Jurkat, Clone E6-1 (cell line): ENCODE measurements at places on chromosomes 13 and 19.

GRCh38 chr13:28320884-28321574 is 173.9 kb downstream of the FLT1 start:
- DNase-seq = no peak

DNA sequence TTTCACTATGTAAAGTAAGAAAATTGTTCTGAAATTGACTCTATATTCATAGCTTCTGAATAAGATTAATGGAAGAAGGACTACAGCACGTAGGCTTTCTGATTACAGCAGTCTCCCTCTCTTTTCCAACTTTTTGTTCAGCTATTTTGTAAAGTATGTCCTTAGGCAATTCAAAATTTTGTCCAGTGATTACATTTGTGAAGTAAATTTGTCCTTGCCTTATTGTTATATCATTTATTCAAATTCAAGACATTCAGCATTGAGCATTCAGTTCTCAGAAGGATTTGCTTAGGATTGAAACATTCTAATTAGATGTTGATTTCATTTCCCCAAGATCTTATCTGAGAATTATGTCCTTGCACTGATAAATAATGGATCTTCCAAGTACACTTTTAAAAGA is 76.6 kb downstream of the WDFY2 start:
- DNase-seq = no peak

DNA sequence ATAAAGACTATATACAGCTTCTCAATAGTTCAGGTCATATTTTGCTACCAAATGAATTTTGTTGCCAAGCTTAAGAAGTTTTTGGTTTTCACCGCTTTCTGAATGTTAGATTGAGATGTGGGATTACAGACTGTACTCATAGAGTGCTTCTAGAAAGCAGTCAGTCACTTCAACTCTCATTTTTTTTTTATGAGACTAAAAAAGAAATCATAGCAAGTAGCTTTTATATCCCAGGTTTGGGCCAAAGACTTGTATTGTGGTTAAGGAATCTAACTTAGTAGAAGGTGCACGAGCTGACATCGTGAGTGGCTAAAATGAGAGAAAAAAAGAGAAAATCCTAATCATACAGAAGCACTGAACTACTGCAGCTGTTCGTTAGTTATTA is 2.2 kb upstream of the USPL1 start:
- no peak for DNase-seq

GRCh38 chr13:73715114-73715910 is 418.9 kb downstream of the KLF12 start:
- no peak for DNase-seq

DNA sequence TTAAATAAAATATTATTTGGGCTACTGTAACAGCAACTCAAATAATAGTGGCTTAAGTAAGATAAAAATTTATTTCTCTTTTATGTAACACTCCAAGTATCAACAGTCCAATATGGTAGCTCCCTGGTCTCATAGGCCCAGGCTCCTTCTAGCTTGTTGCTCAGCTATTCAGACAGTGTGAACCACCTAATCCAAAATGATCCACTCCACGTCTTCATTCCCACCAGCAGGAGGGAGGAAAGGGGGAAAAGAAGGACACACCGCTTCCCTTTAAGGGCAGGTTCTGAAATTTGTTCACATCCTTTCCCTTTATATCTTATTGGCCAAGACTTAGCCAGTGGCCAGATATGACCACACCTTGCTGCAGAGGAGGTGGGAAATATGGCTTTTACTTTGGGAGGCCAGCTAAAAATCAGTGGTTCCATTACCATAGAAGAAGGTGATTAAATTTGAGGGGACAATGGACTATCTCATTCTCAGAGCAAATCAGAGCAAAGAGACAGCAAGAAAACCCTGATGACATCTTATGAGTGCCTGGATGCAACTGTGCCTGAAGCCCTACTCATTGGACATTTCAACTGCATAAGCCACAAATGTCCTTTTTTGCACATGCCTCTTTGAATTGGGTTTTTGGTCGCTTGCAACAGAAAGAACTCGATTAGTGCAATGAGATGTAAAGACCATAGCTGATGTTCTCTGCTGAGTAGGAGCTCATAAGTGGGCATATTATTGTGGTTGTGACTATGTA is 7.0 kb upstream of the EPOR start:
- DNase-seq = no peak

DNA sequence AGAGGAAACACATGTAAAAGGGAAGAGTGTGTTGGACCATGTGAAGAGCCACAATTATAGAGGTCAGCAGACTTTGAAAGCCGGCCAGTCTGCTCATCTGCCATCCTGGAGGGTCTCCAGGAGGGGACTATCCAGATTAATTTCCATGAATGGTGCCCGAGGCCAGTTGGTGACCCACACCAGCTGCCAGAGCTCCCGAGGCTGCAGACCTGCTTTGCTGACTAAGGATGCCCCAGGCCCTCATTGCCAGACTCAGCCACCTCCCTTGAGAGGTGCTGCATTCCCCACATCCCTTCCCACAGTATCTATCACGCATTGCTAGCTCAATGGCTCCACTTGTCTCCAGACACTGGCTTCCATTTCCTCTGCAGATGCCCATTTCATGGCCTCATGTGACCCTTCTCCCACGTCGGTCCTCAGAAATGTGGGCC is 110.3 kb downstream of the NALCN start:
- DNase-seq = no peak

DNA sequence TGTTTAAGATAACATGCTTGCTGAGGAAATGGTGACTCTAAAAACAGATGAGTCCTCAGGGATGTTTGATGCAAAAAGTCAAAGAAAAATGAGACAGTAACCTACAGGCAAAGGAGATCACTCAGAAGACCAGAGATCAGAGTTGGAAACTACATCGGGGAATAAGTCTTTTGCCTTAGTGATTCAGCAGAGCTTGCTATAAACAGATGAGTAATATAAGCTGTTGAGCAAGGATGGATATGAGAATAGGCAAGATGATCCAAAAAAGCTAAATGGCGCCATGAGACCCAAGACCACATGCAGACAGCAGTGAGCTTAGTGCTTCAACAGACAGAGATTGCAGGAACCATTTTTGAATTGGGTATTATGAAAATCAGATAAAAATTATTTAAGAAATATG is 168.6 kb downstream of the POSTN start:
- no peak for DNase-seq

GRCh38 chr19:32165750-32166149 is 179.7 kb upstream of the ZNF507 start:
- no peak for DNase-seq

DNA sequence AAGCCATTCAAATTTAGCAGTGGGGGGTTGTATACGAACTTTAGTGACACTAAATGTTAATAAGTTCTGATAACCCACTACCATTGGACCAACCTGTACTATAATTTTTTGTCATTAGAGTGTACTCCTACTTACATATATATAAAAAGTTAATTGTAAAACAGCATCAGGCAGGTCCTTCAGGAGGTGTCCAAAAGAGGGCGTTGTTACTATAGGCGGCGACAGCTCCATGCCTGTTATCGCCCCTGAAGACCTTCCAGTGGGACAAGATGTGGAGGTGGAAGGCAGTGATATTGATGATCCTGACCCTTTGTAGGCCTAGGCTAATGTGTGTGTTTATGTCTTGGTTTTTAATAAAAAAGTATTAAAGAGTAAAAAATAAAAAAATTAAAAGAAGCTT is 27.5 kb downstream of the SPRYD7 start:
- no peak for DNase-seq

DNA sequence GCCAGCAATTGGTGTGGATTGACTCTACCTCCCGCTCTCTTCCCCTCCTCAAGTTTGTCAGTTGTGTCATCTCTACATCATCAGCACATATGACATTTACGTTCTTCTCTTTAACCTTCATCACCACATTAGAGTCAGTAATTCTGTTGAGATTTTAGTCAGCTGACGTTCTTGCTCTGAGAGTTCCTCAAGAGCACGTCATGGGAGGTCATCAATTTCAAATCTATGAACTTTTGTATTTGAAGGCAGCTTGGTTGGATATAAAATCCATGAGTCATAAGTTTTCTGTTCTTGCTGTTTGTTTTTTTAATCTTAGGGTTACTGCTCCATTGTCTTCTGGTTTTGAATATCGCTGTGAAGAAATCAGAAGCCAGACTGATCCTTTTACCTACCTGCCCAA is 21.8 kb upstream of the ARGLU1 start:
- no peak for DNase-seq

GRCh38 chr19:10306327-10306726 is 3.3 kb downstream of the ZGLP1 start:
- no peak for DNase-seq

DNA sequence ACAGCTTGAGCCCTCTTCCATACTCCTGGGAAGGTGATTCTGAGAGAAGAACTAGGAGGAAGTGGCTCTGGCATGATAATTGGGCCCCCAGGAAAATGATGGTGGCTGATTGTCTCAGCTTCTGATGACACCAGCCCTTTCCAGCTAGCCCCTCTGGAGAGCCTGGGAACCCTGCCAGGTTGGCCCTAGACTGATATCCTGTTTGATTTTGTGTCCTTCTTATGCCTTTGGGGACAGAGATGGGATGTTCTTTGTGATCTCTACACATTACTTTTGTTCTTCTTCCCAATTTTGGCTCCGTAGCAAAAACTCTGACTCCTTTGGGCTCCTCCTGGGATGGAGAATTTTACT is 39.7 kb downstream of the ERICH6B start:
- no peak for DNase-seq

DNA sequence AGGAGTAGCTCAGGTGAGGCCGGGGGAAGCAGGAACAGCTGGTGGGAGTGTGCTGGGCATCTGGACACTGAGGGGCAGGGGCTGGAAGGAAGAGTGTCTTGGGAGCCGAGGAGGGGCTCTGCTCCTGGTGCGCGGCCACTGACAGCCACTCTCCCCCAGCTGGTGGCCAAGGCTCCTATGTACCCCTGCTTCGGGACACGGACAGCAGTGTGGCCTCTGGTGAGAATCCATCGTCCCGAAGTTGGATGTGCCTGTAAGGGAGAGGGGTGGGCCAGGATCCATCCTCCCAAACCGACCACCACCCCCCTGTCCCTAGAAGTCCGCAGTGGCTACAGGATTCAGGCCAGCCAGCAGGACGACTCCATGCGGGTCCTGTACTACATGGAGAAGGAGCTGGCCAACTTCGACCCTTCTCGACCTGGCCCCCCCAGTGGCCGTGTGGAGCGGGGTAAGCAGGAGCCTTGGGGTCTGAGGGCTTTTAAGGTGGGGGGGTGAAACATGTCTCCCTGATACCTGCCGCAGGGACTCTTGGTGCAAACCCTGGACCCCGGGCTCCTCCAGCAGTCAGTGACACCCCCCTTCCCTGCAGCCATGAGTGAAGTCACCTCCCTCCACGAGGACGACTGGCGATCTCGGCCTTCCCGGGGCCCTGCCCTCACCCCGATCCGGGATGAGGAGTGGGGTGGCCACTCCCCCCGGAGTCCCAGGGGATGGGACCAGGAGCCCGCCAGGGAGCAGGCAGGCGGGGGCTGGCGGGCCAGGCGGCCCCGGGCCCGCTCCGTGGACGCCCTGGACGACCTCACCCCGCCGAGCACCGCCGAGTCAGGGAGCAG is 2.0 kb upstream of the USF2 start:
- DNase-seq = no peak

DNA sequence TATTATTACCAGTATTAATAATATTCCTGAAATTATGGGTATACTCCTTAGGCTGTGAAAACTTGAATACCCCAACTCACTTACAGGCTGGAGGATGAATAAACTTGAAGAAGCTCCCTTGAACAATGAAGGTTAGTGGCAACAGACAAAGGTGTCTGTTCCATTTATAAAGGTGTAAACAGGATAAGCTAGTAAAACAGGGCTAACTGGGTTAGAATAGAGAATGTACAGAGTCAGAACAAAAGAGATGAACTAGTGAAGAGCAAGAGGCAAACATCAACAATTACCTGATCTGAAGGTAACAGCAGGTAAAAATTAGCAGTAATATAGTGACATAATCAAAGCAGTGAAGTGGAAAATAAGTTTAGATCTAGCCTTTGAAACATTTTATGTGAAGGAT is 23.2 kb downstream of the MICU2 start:
- no peak for DNase-seq

DNA sequence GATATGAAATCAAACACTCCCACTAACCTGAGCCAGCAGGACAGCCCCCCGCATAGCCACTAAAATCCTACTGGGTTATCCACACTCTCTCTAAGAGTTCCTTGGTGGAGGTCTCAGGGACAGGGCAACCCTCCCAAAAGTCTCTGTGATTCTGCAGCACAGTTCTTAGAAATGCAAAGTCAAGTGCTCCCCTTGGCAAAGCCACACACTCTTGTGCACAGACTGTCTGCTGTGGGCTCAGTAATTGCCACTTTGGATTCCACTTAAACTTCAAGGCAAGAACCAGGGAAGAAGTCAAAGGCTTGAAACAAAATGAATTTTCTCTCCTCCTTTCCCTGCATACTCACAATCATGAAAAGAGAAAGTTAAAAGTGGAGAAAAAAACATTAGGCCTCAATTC is 61.5 kb downstream of the DOCK9 start:
- no peak for DNase-seq

- no peak for DNase-seq
Observed at GRCh38 chr13:23421596-23421995, 11.9 kb downstream of the SACS start.

- DNase-seq = no peak
Observed at GRCh38 chr13:95113601-95114000, 187.7 kb downstream of the ABCC4 start.

- DNase-seq = no peak
Observed at GRCh38 chr19:17286752-17287151, 5.1 kb downstream of the ANKLE1 start.

DNA sequence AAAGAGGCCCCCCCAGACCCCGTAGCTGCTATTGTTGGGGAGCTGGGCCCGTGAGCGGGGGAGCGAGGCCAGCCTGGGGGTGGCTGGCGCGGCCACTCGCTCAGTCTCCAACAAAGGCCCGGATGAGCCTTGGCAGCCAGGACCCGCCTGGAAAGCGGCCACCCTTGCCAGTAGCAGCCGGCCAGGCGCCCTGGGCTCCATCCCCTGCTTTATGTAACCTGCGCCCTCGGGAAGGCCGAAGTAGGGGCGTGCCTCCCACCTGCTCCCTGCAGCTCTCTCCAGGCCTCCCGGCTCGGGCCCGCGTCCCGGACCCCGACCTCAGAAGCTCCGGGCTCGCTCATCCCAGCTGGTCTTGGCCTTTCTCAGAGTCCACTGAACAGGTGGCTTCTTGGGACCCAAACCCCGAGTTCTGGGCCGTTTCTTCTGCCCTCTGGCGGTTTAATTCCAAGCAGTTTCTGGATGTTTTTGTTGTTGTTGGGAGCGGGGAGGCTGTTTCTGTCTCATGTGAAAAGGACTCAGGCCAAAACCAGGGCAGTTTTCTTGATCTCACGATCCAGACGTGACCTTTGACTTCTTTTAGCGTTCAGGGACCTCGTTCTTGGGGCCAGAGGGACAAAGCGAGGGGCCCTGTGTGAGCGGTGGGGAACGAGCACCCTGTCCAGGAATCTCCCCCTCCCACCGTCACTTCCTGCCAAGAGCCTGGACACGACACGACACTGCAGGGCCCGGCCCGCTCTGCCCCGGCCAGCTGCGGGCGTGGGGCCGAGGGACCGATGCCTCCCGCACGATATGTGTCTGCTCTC is 1.2 kb downstream of the CDC34 start:
- DNase-seq = peak; percentile 29

DNA sequence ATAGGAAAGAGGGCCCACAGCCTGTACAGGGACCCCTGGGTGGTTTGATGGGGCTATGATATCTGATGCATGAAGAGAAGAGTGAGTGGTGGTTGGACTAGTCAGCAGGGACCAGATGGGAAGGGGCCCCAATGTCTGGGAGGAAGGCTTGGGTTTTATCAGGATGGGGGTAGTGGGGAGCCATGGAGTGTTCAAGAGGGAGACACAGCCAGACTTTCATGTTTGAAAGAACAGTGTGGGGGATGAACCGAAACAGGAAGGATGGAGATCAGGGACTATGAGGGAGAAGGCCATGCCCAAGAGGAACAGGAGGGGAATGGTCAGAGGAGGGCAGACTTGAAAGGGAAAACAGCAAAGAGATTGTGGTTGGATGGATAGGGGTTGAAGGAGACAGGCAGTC is 63.1 kb downstream of the UNC13A start:
- no peak for DNase-seq
